ENCODE measurements at places on chromosomes 12 and 14. TPM values are rescaled to one million over a fixed set of nuclear protein-coding genes. Genes with fewer than 3 reads are reported as not detected.

DNA sequence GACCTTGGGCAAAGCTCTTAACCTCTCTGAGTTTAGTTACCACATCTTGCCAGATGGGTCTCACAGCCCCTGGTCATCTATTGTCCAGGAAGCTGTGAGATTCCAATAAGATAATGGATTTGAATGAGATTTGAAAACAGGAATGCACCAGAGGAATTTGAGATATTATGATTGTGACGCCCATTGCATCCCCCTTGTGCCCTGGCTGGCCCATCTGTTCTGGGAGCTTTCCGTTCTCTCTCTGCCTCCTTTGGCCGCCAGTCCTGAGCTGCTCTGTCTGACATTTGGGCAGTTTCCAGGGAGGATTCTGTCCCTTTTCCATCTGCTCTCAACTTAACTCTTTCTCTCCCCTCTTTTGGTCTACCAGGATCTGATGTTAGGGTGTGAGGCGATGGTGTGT, 24.6 kb downstream of the SRRM4 start:
- no peak for DNase-seq

- no peak for DNase-seq
These were observed 39.4 kb downstream of the IFNG-AS1 start for GRCh38 chr12:68028647-68029046.

Gene RIMKLB
- total RNA-seq: 17.6 TPM

DNA sequence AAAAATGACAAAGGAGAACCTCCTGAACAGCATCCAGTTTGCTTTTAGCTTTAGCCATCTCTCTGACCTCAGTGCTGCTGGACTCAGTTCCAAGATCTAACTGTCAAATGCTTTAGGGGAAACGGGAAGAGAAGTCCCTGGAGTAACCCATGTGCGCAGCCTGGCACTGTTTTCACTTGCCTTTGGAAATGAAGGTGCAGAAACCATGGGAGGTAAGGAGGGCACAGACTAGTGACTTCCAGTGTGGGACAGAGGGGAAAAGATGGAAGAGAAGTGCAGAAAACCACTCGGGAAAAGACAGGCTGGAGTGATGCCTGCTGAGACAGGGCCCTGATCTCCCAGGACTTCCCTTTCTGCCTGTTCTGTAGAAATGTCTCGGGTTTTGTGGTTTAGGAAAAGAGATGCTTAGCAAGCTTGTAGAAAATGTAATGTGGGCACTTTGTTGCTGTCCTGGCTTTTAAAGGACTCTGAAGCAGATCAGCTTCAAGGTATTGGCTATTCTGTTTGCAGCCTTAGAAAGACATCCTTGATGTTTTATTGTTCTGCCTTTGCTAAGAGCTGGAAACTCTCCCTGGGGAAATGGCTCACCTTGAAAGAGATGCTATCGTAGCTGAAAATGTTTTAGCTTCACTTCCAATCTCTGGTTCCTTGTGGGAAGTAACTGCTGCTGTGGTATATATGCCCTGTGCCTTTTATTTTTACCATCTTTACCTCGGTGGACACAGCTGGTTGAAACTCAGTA, 124.6 kb upstream of the HIF1A start:
- no peak for DNase-seq

Gene PTPRO
- total RNA-seq: 1.4 TPM

- no peak for DNase-seq
These were observed 71.2 kb downstream of the RASSF8 start for GRCh38 chr12:26029736-26030022.

Gene TAPBPL
- total RNA-seq: 15.1 TPM

GRCh38 chr14:98941481-98941880, 330.5 kb downstream of the BCL11B start:
- no peak for DNase-seq

- DNase-seq: no peak
These were observed 117.7 kb downstream of the ZFP36L1 start for GRCh38 chr14:68675233-68675577.
